ENCODE measurements at places on chromosomes 13 and 19. TPM values are rescaled to one million over a fixed set of nuclear protein-coding genes. Genes with fewer than 3 reads are reported as not detected.
A peak's percentile ranks its signal among the peaks of the same experiment; 100 is the strongest.

Gene ZNF28
- 6.1 TPM for total RNA-seq

DNA sequence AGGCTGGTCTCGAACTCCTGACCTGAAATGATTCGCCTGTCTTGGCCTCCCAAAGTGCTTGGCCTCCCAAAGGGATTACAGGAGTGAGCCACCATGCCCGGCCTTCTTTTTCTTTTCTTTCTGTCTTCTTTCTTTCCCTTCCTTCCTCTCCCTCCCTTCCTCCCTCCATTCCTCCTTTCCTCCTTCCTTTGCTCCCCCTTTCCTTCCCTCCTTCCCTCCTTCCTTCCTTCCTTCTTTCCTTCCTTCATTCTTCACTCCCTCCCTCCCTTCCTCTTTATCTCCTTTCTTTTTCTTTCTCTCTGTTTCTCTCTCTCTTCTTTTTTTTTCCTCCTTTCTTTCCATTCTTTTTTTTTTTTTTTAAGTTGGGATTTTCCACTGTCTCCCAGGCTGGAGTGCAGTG is 12.1 kb downstream of the C3 start:
- no peak for ATAC-seq

- ATAC-seq: no peak
These were observed 35.4 kb downstream of the SLC10A2 start for GRCh38 chr13:103030776-103031175.

DNA sequence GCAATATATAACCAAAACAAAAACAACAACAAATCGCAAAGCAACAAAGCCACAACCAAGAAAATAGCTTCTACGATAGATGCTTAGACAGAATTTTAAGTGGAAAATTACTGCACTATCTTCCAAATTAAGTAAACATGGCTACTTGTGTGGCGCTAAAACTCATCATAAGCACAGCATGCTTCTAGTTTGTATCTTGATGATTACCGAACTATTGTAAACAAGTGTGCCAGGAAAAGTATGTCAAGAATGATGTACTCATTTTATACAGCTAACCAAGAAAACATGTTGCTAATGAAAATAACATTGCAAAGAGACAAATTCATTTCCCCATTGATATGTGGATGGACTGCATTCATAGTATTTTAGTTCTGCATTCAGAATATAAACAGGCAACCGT is 271.9 kb upstream of the GPC6 start:
- ATAC-seq: no peak

DNA sequence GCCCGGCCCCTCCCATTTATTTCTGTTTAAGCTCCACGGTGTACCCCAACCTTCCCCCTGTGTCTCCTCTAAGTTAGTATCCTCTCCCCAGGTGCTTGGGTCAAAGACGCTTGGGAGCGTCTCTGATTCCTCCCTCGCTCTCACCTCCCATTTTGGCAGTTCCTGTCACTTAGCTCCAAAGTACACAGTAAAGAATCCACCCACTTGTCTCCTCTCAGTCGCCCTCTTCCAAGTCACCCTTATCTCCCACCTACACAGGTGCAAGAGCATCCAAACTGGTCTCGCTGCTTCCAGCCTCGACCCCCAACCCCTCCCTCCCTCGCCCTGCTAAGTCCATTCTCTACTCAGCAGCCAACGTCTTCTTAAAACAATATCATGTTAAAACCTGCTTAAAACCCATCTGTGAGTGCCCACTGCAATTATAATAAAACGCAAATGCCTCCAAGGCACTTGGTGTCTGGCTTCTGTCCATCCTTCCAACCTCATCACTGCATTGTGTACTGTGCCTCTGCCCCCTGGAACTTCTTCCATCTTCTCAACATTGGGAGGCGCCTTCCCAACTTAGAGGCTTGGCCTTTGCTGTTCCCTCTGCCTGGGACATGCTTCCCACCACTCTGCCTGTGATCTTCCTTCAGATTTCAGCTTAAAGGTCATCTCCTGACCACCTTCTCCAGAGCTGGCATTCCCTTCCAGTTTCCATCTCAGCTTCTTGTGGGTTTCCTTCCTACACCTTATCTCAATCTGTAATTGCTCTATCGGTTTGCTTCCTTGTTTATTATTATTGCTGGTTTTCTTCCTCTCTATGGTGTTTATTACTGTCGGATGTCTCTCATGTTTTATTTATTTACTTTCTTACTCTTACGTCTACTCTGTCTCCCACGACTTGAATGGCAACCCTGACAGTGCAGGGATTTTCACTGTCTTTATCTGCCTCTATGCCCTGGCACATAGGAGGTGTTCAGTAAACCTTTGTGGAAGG is 9.5 kb upstream of the KLK14 start:
- no peak for ATAC-seq

DNA sequence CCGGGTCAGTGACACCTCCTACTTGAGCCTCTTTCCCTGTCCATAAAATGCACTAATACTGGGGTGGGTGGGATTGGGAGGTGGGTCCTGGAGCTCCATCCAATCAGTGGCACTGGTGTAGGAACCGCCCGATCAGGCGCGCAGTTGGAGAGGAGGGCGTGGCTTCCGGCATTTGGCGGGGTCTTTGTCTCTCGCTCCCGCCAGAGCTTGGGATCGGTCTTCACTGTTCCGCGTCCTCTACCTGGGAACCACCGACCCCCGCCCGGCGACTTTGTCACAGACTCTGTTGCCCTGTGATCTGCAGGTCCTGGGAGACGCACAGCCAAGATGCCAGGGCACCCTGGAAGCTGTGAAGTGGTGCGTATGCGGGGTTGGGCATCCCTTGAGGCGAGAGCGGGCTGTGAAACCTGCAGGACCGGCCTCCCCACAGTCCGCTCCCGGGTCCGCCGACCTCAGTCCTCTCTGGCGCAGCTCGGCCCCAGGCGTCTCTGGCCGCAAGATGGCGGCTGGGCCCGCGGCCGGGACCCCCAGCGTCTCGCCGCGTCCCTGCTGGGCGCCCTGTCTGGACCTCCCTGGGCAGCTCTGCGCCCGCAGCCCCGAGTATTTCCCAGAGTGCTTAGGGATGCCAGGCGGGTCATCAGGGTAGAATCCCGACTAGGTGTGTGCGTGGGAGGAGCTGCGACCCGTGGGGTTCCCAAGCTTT is 41.6 kb upstream of the ZNF730 start:
- ATAC-seq: peak; percentile 91

Gene KLK11
- total RNA-seq: not detected

- no peak for ATAC-seq
These were observed 90.1 kb downstream of the ERCC5 start for GRCh38 chr13:102935896-102936321.

DNA sequence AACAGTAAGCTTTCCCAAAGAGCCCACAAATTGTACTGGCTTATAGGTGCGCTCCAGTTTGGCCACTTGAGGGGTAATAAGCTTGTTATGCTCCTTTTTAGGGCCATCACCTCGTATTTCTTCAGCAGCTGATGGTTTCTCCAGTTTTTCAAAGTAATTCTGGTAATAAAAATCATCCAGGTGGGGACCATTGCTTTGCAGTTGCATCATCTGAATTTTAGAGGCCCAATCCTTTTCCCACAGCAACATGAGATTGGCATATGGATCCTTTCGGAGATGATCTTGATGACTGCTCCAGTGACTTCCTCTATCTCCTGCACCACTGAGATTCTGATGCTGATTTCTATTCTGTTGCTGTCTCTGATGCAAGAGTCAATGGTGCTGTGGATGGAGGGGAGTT is 27.1 kb downstream of the ZNF546 start:
- ATAC-seq: no peak

DNA sequence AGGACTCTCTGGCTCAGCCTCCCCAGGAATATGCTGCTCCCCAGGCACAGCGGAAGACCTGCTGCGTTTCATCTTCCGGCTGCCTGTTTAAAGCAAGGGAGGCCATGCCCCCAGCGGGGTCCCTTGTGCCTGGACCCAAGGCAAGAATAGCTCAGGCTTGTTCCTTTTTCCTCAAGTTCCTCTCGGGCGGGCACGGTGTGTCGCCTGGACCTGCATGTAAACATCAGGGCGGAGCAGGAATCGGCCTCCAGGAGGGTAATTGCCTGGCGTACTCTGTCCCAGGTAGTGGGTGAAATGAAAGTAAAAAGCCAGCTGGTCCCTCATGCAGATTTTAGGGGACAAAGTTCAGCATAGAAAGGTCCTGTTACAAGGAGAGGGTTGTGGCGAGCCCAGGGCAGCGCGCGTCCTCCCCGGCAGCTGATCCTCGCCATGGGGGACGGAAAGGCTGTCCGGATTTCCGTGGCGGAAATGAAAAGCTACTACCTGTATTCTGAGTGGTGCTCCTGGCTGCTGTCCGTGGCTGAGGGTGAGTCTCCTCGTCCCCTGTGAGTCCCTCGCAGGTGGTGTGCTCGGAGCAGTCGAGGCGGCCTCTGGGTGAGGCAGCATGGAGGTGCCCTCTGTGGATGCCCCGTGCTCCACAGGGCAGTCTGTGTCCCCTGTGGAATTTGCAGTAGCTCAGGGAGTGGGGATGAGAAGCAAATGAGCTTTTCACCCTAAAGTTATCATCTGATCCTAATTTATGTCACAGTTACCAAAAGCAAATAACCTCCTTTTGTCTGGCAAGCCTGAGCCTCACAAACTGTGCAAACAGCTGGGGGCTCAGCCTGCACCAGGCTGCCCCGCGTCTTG is 16.2 kb downstream of the MCF2L start:
- ATAC-seq: no peak

Gene RFXANK
- total RNA-seq: 39.8 TPM

Gene ZFP14
- 3.9 TPM for total RNA-seq

Gene ZNF175
- 12.8 TPM for total RNA-seq

DNA sequence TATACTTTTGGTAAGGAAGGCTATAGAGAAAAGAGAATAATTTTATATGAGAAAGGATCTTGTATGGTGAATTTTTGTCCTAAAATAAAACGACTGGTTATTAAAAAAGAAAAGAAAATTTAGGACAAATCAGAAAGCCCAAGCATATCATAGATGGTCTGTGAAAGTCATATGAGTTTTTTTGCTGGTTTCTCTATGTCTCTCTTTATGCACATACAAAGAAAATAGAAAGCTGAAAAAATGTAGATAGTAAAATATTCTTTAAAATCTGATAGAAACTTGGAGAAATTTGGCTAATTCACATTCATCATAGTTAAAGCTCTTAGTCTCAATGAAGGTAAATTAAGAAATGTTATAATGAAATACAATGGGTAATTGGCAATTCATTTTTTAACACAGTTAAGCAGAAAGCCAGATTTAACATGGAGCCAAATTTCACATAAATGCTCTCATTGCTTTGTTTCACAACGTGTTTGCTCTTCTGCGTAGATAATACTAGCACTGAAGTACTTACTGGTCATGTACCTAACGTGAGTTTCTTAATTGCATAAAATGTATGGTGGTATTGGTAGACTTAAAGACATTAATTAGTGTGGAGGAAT is 621.5 kb upstream of the ATXN8OS start:
- no peak for ATAC-seq

DNA sequence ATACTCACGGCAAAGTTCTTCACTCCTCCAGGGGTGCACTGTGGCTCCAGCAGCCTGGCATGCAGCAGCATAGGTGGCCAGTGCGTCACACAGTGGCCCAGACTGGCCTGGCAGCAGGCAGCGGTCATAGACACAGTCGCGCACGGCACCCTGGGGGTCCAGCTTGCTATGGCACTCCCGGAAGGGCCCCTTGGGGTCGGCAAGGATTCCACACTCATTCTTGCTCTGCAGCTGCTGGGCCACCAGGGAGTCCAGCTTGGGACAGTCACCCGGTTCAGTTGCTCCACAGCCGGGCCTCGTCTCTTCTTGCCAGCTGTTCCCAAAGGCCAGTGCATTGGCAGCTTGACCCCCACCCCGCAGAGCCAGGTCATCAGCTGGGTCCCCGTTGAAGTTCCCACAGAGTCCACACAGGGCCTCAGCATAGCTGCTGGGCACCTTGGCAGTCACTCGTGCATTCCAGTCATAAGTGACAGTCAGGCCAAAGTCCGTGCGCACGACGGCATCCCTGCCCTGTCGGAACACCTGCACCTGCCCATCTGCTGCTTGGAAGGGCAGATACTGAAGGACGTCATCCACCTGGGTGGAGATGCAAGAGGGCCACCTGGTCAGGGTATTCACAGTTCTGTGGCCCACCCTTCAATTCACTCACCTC is 20.6 kb downstream of the FCGBP start:
- no peak for ATAC-seq

DNA sequence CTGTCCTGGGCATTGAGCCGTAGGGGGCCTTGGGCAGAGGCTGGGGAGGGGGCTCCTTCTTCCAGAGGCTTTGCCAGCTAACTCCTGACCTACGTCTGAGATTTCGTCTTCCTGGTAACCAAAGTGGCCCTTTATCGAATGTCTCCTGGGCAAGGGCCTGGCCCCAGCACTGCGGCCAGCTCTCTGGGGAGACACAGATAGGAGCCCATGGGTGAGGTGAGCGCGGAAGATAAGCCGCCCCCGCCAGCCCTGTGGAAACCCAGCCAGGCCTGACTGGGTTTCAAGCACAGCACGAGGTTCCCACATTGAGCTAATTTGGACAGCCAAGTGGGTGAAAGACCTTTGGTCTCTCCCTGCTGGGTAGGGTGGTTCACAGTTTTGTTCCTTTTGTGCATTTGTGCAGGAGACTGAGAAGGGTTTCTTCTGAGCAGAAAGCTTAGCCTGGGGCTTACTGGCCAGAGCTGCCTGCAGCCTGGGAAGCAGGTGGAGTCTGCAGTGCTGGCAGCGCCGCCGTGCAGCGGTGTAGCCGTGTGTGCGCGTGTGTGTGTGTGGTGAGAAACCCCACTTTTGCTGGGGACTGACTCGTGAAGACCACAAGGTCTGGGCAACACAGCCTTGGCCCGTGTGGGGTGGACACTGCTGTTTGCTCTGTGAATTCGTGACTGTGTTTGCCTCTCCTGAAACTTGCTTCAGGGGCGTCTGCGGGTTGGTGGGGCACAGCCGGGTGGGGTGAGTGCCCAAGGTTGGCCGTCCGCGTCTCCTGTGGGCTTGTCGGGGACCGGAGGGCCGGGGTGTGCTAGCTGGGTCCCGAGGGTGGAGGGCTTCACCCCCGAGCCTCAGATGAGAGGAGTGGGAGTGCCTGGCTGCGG is 2.5 kb downstream of the BSG start:
- no peak for ATAC-seq

- peak; percentile 14 for ATAC-seq
These were observed 16.0 kb downstream of the CDX2 start for GRCh38 chr13:27952876-27953675.

Gene ZSCAN18
- total RNA-seq: 111 TPM

Gene NRTN
- total RNA-seq: 7.8 TPM

Gene IZUMO2
- total RNA-seq: not detected

Gene PRRG2
- 1.1 TPM for total RNA-seq

Gene MEDAG
- total RNA-seq: 38.2 TPM

GRCh38 chr19:38569368-38569983 is 48.3 kb downstream of the MAP4K1 start:
- ATAC-seq: no peak

DNA sequence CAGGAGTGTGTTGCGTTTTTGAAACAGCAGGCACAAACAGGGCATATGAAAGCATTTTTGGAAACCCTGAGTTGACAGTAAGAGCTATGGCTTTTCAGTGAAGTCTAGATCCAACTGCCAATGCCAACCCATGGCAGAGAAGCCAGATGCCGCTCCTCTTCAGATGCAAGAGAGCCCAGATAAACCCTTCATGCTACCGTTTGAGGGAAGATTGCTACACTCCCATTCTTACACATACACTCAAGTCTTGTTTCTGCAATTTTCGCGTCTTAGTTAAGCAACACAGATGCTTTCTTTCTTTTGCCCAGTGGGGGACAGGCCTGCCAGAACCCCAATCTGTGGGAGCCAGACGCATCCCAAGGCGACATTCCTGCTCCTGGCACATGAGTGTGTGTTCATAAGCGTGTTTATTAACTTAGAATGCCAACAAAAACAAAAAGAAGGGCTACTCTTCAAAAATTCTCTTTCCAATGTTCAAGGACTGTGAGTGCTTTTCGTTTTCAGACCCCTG is 10.4 kb downstream of the BORCS8 start:
- no peak for ATAC-seq

Data from gastroesophageal sphincter (tissue), 4 donors.